Naive thymus-derived CD4-positive, alpha-beta T cell (primary cell): ENCODE measurements at places on chromosomes 13 and 19. TPM values are rescaled to one million over a fixed set of nuclear protein-coding genes. Genes with fewer than 3 reads are reported as not detected.

Gene OR4F17
- not detected for polyA plus RNA-seq

Gene GSX1
- not detected for polyA plus RNA-seq

Gene CRLF1
- polyA plus RNA-seq = 0.49 TPM

- no peak for DNase-seq
Observed at GRCh38 chr19:7926727-7927604, 1.0 kb upstream of the CTXN1 start.

DNA sequence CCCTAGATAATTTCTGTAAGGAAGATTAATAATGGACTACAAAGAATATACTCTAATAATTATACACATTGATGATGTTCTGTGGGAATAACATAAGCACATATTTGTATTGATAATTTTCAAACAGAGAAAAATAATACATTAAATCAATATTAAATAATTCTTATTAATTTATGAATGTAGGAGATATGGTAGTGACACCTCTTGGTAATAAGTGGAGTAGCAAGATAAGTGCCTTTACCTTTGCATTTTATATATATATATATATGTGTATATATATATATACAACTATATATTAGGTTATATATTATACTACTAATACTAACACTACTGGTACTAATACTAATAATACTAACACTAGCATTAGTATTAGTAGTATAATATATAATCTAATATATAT, 905.8 kb downstream of the SLITRK1 start:
- no peak for DNase-seq

- DNase-seq = no peak
Observed at GRCh38 chr19:49271080-49271753, 53.8 kb downstream of the SLC6A16 start.

- no peak for DNase-seq
Observed at GRCh38 chr19:39347332-39348164, 5.3 kb downstream of the SAMD4B start.

DNA sequence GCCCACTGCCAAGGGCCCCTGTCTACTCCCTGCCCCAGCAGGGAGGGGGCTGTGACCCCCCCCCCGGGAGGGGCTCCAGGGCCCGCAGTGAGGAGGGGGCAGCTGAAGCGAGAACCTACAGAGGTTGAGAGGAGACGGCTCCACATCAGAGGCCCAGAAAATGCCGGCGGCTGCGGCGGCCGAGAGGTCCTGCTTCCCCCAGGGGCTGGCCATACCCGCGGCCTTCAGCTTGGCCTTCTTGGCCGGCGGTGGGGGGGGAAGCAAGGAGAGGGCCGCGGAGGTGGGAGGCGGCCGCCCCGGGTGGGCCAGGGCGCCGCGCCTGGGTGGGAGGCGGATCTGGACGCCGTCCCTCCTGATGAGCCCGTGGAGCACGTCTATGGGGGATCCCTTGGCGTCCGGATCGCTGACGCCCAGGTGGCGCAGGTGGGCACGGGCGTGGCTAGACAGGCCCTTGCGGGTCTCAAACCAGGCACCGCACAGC, 9.2 kb upstream of the AKAP8L start:
- no peak for DNase-seq

- DNase-seq = no peak
Observed at GRCh38 chr13:111854403-111854802, 212.5 kb upstream of the SOX1 start.

GRCh38 chr19:48807590-48808308, 3.1 kb downstream of the BCAT2 start:
- DNase-seq = no peak

GRCh38 chr13:76338003-76338402, 548.2 kb downstream of the KCTD12 start:
- DNase-seq = no peak
